Stimulated activated naive CD4-positive, alpha-beta T cell (primary cell): ENCODE measurements at places on chromosomes 12 and 14.

- no peak for DNase-seq
These were observed 68.7 kb downstream of the RPAP3 start for GRCh38 chr12:47636908-47637780.

GRCh38 chr12:94977766-94978468 is 25.6 kb downstream of the NDUFA12 start:
- no peak for DNase-seq

DNA sequence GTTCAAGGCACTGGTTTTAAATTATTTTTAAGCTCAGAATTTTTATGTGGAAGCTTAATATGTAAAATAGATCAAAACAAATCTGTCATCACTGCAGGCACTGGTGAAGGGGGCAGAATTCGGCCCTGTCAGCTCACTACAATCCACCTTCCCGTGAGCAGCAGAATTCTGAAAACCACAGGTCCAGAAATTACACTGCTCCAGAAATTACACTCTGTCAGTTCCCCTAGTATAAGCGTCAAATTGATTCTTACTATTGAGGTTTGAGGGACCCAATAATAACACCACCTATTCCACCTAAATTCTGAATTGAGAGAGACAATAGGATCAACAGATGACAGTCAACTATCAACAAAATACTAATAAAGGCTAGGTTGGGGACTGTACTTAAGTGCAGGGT is 245.5 kb downstream of the PHLDA1 start:
- no peak for DNase-seq

DNA sequence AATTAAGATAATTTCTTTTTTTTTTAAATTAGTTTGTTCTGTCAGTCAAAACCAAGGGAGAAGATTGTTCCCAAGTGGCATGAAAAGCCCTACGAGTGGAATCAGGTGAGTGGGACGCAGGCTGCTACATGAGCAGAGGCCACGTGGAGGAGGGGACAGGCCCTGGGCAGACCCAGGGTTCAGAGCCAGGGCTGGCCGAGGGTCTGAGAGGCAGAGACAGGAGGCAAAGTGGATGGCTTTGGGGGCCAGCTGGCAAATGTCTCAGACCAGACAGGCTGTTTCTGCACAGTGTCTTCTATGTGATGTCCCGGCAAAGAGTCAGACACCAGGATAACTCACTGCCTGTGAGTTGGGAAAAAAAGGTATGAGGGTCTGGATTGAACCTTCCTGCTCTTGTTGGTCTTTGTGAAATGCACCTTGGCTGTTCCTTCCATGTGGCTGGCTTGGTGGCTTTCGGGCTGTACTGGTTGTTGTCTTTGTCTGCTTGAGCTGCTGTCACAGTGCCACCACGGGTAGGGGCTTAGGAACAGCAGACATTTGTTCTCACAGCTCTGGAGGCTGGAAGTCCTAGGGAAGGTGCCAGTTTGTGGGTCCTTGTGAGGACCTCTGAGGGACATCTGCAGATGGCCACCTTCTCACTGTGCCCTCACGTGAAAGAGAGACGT is 35.8 kb upstream of the ASPG start:
- no peak for DNase-seq

GRCh38 chr14:68263563-68264259 is 444.1 kb downstream of the RAD51B start:
- no peak for DNase-seq

DNA sequence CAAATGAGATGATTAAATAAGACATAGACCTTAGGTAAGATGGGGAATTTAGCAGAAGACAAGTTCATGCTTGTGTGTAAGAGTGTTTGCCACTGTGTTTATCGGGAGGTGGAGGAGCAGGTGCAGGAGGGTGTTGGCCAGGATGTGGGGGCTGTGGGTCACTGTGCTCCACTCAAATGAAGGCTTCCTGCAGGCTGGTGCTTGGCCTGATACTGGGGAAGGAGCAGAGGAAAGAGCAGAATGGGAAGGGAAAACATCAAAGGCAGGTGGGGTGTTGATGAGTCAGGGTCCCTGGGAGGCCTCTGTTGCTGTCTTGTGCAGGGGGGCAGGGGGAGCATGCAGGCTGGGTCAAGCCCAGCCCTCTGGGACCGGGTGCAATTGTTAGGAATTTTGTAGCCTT is 126.5 kb downstream of the TSPAN9 start:
- no peak for DNase-seq

DNA sequence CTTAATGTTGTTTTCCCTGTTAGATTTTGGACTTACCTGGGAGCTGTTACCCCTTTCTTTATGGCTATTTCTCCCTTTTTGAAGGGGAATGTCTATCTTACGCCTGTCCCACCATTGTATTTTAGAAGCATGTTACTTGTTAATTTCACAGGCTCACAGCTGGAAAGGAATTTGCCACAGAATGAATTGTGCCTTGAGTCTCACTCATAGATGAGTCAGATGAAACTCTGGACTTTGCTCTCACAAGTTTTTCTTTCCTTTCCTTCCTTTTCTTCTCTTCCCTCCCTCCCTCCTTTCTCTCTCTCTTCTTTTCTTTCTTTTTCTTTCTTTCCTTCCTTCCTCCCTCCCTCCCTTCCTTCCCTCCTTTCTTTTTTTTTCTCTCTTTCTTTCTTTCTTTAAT is 9.3 kb upstream of the ATF7IP start:
- no peak for DNase-seq

DNA sequence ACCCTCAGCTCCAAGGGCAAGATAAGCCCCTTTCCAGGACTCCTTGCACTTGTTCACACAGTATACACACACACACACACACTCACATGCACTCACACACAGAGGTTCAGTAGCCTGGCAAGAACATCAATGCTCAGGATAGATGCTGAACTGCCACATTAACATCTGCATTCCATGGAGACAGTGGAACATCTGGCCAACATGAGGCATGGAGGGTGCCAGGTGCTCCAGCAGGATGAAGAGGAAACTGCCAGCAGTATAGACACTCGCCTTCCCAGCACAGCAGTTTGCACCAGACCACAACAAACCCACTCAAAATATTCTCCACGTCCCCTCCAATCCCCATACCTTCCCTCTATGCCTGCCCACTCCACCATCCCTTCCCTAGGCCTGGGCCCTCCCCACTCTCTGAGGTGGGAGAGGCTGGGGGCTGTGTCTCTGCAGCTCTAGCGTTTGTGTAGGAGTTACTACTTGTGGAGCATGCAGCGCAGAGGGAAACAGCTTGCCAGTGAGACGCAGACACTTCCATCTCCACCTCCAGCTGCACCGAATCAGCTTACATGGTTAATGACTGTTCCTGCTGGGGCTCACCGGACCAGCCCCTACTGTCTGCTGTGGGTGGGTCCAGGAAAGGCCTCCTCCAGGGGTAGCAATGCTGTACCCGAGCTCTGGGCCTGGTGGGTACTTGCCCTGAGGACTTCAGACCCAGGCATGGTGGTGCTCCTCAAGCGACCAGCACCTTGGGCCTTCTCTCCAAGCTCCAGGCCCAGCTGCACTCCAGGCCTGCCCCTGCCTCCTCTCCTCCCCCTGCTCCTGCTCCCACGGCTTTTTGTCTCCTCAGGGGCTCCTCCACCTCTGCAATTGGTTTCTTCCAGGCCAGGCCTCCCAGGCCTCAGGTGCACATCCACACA is 18.6 kb upstream of the PLEKHG3 start:
- DNase-seq = no peak

DNA sequence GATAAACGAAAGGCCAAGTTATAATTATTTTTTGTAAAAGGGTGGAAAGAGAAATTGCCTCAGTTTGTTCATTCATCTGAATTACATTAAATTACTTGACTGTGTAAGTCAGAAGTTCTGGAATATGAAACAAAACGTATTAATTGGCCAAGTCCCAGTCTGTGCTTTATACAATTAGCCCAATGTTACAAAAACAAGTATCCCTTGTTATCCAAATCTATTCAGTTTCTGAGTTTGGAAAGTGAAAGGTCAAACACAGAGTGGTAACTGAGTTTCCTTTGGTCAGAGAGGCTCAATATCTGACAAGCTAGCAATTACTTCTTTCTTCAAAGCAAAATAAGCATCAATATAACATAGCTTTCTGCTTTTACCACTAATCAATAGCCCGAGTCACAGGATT is 62.6 kb downstream of the SPPL3 start:
- DNase-seq = no peak

DNA sequence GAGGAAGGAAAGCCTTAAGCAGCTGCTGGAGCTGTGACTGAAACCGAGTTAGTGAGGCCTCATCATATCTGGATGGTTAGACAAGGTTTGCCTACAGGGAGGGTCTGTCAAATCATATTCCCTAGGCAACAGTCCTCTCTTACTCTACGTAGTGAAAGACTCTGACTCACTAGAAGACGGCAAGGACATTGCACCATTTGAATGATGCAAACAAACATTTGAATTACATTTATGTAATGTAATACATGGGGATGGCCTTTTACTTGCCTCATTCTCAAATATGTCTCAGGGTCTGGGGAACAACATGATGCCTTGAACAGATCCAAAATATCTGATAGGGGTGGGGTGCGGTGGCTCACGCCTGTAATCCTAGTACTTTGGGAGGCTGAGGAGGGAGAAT is 29.8 kb upstream of the STRAP start:
- no peak for DNase-seq

DNA sequence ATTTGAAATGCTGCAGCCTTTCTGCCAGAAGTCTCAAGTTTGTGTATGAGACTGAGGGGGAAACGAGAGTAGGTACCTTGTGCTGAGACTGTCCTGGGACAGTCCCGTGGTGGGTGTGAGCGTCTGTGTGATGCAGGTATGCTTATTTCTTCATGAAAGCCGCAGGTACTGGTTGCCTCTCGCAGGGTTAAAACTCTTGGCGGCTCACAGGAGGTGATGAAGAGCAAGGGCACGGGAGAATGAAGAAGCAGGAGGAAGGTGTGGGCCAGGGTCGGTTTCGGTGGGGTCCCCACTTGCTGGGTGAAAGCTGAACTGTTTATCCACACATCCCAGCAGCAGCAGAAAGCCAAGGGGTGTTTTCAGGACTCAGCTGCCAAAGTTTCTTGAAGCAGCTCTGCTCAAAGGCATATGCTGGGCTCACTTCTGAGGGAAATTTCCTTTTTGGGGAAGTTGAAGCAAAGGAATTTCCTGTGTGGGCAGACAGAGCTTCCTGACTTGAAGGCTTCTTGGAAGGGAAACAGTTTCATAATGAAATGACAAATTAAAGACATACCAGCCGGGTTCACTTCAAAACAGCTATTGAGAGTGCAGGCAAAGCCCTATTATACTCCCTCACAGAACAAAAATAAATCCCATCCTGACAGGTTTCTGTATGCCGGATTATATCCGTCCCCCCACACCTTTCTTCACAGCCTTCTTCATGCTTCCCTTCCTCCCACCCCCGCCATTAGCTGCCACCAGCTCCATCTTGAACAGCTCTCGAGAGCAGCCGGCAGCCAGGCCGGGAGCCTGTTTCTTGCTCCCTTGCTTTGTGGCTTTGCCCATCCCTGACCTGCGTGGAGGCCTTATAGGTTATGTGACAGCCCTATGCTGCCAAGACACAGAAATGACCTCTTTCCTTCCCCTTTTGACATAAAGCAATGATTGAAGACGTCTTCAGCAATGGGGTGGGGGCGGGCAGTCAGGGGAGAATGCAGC is 116.6 kb downstream of the ETV6 start:
- no peak for DNase-seq

- DNase-seq = peak; percentile 30
These were observed 584 bp downstream of the VRK1 start for GRCh38 chr14:96797582-96798349.

DNA sequence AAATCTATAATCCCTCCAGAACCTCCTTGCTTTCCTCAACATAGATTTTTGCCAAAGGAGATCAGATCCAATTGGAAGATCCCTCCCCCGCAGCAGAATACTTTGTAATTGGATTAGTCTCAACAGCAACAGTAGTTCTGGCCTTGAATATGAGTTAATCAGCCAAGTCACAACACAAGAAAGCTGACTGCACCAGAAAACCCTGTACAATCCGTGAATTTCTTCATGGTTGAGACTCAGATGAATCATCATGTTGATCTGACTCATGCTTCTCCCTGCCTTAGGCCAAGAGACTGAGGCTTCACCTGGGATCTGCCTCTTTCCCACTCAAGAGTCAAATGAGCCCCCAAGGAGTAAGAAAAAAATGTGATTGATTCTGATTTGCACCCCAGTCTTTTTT is 3.0 kb upstream of the METTL17 start:
- DNase-seq = no peak

DNA sequence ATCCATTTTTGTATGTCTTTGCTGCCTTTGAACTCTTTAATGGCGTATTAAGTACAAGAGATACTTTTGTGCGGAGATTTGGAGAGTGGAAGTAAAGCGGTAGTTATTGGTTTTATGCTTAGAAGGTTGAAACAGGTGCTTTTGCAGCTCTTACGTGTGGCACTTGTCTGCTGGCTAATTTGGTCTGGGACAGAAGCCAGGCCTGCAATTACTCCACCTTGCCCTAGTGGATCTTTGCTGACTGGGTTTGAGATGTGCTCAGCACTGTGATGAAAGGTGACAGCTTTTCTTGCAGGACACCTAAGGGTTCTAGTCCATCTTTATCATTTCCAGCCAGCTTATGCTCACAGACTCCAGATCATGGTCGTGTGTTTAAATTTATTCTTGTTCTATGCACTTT is 252.5 kb downstream of the RPL10L start:
- DNase-seq = no peak

DNA sequence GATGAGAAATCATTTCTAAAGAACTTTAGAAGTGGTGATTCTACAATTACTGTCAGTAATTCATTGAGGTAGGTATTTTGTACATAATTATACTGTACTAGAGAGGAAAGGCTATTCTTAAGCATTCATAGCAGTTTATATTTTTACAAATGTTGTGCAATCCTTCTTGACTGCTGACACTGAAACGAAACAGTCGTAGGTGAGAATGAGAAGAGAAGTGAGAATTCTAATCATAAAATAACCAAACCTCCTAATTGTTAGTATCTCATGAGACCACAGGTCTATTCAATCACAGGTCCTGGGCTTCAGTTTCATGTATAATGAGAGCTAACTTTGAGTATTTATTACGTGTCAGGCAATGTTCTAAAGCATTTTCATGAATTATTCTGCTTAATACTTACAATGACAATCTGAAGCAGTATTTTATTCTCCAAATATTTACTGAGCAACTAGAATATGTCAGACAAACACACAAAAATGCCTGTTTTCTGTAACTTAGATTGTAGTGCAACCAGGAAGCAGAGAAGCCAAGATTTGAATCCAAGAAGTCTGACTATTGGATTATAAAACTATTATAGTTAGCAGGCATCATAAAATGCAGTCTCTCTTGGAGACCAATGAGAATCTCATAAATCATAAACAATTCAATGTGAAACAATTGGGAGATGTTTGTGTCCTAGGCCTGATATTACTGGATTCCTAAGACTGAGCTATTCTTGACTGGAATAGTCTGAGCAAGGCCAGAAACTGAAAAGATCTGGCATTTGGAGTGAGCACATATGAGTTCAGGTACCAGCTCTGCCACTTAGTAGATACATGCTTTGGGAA is 24.3 kb downstream of the RERG start:
- DNase-seq = no peak

- no peak for DNase-seq
These were observed 6.2 kb downstream of the ANGEL1 start for GRCh38 chr14:76806446-76806845.

- no peak for DNase-seq
These were observed 1.7 kb downstream of the TIGAR start for GRCh38 chr12:4322726-4323125.

GRCh38 chr14:65291531-65291930 is 121.0 kb upstream of the FUT8 start:
- no peak for DNase-seq

GRCh38 chr14:95071649-95072280 is 85.6 kb downstream of the DICER1 start:
- DNase-seq = no peak

GRCh38 chr14:100857233-100857922 is 31.5 kb downstream of the MEG3 start:
- no peak for DNase-seq
